ENCODE measurements at places on chromosomes 5 and 9. TPM values are rescaled to one million over a fixed set of nuclear protein-coding genes. Genes with fewer than 3 reads are reported as not detected.

DNA sequence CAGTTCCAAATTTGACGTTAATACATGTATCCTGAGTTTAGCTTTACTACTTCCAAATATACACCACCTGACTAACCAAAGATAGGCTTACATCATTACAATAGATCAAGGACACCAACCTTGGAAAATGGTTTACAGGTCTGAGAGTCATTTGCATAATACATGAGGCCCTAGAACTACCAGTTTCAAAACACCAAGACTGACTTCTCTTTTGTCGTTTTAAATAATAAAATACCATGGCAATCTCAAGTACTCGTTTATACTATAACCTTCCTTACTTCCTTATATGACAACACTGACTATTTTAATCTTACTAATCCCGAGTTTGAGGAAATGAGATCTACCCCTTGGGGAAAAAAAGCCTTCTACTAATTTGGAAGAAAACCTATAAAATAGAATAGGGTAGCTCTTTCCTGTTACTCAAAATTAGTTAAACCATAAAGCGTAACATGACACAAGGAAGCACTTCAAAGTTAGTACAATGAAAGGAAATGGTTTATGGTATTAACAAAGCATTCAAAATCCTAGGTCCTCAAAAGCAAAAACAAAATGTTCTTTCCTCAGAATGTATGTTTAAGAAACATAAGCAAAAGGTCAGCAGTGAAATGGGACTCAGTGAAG, 42.1 kb downstream of the UBQLN1 start:
- no peak for DNase-seq

GRCh38 chr9:134915046-134915985, 2.4 kb downstream of the FCN1 start:
- no peak for DNase-seq

- no peak for DNase-seq
These were observed 37.9 kb downstream of the PLEKHG4B start for GRCh38 chr5:129820-130219.

DNA sequence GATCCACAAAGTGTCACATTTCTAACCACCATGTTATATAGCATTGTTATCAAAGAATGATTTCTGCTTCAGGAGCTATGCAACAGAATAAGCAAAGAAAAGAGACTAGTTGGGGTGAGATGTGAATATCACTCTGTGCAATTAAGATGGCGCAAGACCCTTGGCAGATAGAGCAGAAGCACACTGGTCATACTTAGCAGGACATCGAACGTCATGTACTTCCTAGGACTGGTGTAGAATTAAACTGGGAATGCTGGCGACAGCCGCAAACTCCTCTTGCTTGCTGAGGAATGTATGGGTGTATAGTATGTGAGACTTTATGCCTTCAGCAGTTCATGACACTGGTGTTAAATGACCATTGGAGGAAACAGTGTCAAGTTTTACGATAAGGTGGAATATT, 207.0 kb downstream of the LRRC70 start:
- DNase-seq, result no peak

GRCh38 chr5:60640901-60641300, 59.1 kb downstream of the DEPDC1B start:
- DNase-seq, result no peak

- no peak for DNase-seq
These were observed 18.6 kb downstream of the DNAJA1 start for GRCh38 chr9:33043671-33044070.

ACOT12 gene
- 0.14 TPM for polyA plus RNA-seq

PAEP gene
- 1.8 TPM for polyA plus RNA-seq

NRG2 gene
- polyA plus RNA-seq, result 0.96 TPM

DOLPP1 gene
- 9.6 TPM for polyA plus RNA-seq
